ENCODE measurements at places on chromosomes 13 and 19.

DNA sequence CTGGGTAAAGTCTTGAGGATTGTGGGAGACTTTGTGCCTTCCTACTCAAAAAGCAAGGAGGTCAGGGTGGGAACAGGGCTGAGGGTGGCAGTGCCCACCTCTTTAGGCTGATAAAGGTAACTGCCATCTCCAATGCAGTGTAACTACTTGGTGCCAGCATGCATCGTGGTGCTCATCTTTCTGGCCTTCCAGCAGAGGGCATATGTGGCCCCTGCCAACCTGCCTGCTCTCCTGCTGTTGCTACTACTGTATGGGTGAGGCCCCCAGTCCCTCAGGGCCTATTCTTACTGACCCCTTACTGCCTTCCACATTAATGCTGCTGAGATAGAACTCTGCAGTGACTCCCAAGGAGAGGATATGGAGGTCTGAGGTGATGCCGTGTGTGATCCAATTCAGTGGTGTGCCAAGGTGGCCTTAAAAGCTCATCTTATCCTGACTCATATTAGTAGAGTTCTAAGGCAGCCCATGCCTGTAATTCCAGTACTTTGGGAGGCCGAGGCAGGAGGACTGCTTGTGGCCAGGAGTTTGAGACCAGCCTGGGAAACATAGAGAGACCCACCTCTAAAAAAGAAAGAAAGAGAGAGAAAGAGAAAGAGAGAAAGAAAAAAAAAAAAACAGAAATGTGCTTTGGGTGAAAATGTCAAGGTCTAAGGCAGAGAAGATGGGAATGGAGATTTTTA, 9.7 kb upstream of the ARHGAP45 start:
- DNase-seq, result peak; percentile 74

DNA sequence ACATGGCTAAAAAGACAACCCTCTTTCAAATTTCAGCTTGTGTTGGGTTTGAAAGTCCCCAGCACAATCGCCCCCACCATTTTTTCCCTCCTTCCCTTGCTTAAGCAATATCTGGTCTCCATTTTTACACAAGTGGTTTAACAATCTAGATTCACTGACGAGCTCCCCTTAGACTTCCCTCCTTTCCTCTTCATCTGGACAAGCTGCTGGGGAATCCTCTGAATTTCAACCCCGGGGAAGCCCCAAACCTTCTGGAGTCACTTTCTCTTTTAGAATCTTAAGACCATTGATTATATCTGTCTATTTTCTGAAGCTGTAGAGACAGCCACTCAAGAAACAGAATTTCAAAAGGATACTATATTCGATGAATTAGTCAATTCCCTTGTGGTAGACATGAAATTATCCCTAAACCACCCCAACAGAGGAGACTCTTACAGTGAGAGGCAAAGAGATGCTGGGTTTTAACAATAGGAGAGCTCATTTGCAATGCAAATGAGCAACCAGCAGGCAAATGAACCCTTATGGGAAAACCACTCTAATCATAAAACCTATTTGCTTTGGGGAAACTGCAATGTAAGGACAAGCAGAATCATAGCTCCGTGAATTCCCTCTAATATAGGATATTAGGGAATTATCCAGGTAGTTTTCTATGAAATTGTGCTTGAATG, 78.9 kb downstream of the TEX26 start:
- no peak for DNase-seq

DNA sequence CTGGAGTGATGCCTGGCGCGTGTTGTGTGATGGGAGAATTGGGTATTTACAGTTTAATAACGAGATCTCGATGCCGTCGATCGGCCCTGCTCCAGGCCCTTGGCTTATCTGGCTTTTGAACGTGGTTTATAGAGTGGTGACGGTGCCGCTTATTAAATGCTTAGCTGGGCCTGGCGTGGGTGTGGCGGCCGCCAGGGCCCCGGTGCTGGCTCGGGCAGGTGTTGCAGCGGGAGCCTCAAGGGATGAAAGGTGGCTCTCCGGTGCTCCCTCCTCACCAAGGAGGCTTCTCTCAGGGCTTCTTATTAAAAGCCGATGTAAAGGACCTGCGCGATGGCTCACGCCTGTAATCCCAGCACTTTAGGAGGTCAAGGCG, 173.8 kb downstream of the KDM4B start:
- DNase-seq, result no peak

GRCh38 chr13:112748947-112749735, 59.3 kb downstream of the ATP11A start:
- no peak for DNase-seq

- DNase-seq, result no peak
Observed at GRCh38 chr13:24982333-24982999, 113.5 kb upstream of the PABPC3 start.

DNA sequence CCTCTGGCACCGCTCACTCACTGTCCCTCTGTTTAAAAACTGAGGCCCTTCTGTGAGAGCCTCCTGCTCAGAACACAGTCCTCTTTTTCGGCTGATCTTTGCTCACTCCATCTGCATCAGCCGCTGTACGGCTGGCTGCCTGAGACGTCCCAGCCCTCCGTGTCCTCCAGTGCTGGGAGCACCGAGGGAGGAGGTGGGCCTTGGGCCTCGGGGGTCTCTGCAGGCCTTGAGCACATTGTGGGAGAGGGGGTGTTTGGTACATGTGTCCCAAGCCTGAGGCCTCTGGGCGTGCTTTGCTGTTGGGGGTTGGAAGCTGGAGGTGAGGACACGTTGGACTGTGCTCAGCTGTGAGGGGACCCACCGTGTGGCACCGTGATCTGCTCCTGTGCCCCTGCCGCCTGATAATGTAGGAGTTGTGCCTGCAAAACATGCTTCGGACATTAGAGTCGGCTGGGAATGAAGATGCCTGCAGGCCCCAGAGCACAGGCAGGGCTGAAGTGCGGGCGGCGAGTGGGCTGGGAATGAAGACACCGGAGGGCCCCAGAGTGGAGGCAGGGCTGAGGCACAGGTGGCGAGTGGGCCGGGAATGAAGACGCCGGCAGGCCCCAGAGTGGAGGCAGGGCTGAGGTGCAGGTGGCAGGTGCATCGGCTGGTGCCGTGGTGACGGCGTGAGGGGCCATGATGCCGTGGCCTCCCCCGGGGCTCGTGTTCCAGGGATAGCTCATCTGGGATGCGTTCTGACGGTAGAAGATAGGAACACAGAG, 30.6 kb downstream of the MCF2L start:
- DNase-seq, result no peak

GRCh38 chr13:73997964-73998363, 136.2 kb downstream of the KLF12 start:
- DNase-seq, result no peak

DNA sequence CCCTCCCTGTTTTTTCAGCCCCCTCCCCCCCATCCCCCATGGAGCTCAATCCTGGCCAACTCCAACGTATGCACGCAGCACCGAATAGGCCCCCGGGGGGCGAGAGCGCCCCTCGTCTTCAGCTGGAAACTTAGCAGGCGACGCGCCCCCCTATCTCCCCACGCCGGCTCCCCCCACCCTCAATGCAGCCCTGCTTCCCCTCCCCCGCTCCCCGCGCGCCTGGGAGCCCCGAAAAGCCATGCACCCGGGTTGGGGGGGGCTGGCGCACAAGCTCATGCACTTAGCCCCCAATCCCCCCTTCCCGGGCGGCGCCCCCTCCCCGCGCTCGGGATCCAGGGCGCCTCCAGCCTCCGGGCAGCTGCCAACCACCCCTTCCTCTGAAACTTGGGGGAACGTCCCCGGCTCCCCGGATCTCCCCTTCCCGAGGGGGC, 508 bp downstream of the ZBTB7A start:
- no peak for DNase-seq

DNA sequence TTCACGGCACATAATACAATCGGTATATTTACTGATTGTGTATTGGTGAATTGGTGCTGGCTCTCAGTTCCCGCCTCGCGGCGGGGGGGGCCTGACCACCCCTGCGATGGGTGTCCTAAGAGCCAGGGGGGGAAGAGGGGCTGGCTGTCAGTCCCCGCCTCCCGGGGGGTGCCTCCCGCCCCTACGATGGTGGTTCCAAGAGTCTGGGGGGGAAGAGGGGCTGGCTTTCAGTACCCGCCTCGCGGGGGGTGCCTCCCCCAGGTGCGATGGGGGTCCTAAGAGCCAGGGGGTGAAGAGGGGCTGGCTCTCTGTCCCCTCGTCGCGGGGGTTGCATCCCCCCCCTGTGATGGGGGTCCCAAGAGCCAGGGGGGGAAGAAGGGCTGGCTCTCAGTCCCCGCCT, 2321.8 kb upstream of the PCDH20 start:
- no peak for DNase-seq

DNA sequence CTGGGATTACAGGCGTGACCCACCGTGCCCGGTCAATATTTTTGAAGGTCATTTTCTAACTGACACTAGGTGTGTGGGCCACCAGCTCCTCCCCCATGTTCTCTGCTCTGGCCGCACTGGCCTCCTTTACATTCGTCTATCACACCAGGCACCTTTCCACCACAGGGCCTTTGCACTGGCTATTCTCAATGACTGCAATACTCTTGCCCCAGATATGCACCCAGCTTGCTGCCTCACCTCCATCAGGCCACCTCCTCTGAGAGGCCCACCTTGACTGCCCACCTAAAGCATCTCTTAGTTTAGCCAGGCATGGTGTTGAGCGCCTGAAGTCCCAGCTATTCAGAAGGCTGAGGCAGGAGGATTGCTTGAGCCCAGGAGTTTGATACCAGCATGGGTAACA, 10.2 kb upstream of the SULT2B1 start:
- DNase-seq, result no peak

- DNase-seq, result no peak
Observed at GRCh38 chr19:45215391-45216191, 29.6 kb downstream of the EXOC3L2 start.

DNA sequence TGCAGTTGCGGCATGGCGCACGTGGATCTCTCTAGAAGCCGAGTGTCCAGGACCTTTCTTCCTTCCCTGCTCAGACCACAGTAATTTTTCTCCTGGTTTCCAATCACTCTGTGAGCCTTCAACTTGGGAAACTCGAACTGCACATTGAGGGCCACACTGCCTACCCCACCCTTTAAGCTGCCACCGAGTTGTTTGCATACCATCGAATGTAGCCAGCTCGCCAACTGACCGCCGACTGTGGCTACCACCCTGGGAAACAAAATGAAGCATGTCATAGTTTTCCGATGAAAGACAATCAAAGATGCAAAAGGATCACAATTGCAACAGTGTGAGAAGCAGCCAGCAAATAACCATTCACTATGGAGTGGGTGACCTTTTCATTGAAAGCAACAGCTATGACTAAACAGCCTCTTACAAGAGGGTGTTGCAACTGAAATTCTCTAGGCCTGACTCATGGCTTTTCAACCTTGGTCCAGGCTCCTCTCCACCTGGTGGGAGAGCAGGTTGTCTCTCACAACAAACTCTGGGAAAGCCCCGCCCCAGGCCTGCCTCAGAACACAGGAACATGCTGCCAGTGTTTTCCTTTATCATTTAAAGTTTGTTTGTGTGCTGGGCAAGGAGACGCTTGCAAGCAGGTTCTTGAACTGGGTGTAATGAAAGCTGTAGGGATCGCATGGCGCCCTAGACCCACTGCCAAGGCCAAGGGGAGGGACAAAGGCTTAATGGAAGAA, 141.7 kb upstream of the SERP2 start:
- DNase-seq, result peak; percentile 98

- DNase-seq, result peak; percentile 57
Observed at GRCh38 chr19:18785179-18786124, 5.7 kb downstream of the COMP start.

- no peak for DNase-seq
Observed at GRCh38 chr19:44687888-44688287, 11.1 kb upstream of the CEACAM16 start.

DNA sequence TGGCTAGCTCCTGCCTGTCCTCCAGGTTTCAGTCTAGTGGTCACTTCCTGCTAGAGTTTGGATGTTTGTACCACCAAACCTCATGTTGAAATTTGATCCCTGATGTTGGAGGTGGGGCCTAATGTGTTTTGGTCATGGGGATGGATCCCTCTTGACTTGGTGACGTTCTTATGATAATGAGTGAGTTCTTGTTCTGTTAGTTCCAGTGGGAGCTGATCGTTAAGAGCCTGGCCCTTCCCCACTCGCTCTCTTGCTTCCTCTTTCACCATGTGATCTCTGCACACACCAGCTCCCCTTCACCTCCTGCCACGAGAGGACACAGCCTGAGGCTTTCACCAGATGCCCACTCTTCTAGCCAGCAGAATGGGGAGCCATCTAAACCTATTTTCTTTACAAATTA, 86.8 kb upstream of the SCEL start:
- no peak for DNase-seq

- DNase-seq, result peak; percentile 82
Observed at GRCh38 chr19:2962018-2962670, 15.2 kb upstream of the TLE6 start.

GRCh38 chr13:76822698-76823267, 63.4 kb downstream of the KCTD12 start:
- DNase-seq, result peak; percentile 77

DNA sequence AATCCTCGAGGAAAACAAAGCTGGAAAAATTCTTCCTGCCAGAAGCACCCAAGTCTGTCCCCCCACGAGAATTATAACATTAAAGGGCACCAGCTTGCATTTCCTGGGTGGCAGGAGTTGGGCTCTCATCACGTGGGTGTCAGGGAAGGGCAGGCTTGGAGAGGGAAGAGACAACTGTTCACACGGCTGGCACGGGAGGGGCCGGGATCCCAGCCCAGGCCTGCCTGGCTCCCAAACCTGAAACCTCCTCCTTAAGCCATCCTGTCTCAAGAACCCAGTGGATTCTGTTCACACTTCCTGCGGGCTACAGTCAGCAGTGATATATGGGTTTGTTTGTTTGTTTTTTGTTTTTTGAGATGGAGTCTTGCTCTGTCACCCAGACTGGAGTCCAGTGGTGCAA, 12.2 kb downstream of the GRIK5 start:
- DNase-seq, result no peak

DNA sequence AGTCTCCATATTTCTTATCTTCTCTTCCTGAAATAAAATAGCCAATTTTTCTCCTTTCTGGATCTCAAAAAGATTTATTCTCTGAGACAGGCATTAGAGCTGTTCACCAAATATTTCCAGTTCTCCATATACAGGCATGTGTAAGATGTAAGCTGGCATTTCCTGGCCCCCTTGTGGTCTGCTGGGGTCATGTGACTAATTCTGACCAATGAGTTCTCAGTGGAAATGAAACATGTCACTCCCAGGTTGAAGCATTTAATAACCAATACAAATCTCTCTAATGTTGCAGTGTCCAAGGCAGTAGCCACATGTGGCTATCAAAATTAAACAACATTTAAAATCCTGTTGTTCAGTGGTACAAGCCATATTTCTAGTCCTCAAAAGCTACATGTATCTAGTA, 14.8 kb upstream of the CACNA1A start:
- DNase-seq, result no peak

GRCh38 chr19:29211562-29212355, 1.2 kb downstream of the UQCRFS1 start:
- peak; percentile 27 for DNase-seq
